Frontal cortex (tissue), 4 donors: ENCODE measurements at places on chromosomes 6 and 20. TPM values are rescaled to one million over a fixed set of nuclear protein-coding genes. Genes with fewer than 3 reads are reported as not detected.

GRCh38 chr20:45964006-45964400 is 8.0 kb downstream of the ZNF335 start:
- no peak for DNase-seq

- no peak for DNase-seq
Measured at GRCh38 chr6:27290850-27291208, 21.2 kb downstream of the POM121L2 start.

DNA sequence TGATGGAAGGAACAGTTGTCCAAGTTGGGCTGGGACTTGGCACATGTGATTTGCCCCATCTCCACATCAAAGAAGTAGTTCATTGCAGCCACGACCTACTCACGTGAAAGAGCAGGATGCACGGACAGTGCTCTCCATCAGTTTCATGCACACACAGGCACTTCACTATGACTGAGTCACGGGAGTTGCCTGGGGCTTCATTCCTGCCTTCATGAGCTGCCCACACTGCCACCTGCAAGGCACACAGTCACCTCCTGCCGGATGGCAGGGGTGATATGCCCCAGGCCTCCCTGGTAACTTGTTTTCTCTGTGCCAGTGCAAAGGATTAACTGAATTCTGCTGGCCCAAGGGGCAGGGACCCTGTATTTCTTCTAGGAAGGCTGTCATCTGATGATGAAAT is 22.8 kb downstream of the CST5 start:
- no peak for DNase-seq

DNA sequence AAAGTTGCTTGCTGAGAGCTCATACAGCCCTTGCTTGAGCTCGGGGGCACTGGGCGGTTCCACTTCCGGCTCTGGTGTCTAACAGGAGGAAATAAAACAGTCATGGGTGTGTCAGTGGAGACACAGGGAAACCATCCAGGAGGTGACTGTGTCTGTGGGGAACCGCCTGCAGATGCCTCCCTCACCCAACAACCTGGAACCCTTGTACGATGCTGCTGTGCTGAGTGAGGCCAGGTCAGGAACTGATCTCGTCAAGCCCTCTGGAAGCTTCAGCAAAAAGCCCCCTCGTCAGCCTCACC is 15.5 kb downstream of the TXNDC5 start:
- no peak for DNase-seq

DNA sequence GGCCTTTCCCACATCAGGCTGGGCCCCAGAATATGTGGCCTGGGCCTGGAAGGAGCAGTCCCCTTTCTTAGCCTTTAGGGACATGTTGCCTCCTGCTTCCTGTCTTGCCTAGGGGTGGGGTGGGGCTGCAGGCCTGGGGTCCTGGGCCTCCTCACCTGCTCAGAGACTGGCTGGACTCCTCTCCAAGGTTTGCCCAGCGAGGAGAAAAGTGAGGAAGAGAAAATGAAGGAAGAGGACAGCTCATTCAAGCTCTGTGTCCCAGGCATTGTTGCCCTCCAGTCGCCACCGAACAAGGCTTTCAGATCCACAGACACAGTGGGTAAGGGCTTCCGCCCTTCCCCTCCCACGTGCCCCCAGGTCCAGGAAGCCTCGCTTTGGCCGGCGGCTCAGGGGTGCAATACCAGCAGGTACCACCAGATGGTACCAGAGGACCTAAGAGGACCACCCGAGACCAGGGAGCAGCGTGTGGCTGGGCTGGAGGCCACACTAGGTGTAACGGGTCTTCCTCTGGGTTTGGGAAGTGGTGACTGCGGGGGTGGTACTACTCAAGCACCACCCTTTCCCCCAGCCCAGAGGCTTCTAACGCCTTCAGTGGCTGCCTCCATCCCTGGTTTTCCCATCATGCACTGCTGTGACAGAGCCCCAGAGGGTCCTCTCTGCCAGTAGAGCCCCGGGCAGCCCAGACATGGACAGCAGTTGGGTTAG is 5.5 kb upstream of the BAK1 start:
- DNase-seq: peak; percentile 84

Gene NNAT
- total RNA-seq: 367 TPM

Gene CRIP3
- total RNA-seq: 4.5 TPM

Gene OVOL2
- 0.41 TPM for total RNA-seq
